ENCODE measurements at places on chromosomes 12 and 14.

- no peak for DNase-seq
These were observed 5.9 kb downstream of the KRT86 start for GRCh38 chr12:52280319-52280795.

DNA sequence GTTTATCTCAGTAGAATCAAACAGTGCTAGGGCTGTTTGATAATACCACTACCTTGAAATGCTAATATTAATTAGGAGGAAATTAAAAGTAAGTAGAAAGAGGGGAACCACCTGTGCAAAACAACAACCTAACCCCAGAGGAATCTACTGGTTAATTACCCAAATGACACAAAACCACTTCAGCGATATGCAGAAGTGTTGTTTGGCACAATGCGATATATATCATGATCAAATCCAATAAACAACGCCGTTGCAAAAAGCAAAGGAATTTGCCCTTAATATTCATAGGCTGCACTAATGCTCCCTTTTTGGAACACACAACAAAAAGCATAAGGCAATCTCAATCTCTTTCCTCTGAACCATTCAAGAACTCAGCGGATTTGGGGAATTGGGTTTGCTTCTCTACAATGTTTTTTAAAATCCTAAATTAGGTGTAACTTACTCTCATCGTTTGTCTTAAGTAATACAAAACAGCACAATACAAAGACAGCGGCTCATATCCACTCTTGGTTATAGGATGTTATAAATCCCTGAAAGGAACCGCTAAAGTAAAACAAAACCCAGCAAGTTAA, 1.5 kb downstream of the MAP4K5 start:
- DNase-seq, result no peak

DNA sequence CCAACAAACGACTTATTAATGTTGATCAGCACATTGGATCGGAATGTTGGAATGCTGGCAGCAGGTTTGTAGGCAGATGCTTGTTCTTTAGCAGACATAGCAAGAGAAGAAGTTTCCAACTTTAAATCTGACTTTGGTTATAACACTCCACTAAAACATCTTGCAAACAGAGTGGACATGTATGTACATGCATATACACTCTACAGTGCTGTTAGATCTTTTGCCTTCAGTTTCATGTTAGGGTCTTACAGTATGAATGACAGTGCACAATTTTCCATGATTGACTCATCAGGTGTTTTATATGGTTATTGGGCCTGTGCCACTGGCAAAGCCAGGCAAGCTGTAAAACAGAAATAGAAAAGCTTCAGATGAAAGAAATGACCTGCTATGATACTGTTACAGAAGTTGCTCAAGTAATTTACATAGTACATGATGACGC, 14.3 kb upstream of the DHRS7 start:
- DNase-seq, result no peak

DNA sequence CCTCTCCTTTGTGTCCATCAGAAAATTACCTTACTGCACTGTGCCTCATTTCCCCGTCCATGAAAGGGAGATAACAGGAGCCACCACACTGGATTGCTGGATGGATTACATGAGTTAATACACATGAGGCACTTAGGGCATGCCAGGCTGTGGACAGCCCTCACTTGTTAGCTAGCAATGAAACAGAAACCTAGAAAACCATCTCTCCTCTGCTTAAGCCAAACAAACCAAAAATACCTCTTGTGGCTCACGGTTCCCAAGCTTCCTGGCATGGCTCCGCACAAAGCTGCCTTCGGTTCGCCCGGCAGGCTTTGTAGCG, 660 bp upstream of the HCFC2 start:
- DNase-seq, result peak; percentile 40

DNA sequence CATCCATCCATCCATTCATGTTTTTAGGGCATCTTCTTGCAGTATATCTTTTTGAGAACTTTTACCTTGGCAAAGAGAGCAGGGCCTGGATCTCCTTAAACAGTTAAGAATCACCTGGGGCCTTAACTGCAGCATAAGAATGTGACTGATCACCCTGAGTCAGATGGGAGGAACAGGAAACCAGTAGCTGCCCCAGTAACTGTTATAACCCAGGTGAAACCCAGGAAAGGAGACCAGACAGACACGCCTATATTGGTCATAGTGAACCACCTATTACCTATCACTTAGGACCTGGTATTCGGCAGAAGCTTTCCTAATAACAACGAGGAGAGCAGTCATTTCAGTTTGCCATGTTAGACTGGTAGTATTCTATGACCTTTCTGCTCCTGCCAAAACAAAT, 43.4 kb upstream of the NR2C1 start:
- DNase-seq, result no peak

DNA sequence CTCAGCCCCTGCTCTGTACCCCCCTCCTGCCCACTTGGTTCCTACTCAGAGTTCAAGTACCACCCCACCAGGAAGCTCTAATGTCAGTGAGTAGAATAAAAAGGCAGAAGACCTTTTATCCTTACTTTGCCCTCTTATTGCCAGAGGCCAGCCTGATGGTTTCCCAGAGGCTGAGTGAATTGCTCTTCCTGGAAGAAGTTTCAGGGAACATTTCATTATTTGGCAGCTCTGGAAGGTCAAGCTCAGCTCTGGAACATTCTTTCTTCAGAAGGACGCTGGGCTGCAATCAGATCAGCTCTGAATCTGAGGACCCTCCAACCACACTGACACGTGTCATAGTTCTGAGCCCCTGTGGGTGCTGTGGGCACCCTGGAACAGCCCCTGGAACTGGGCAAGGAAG, 188.9 kb downstream of the ETV6 start:
- no peak for DNase-seq

DNA sequence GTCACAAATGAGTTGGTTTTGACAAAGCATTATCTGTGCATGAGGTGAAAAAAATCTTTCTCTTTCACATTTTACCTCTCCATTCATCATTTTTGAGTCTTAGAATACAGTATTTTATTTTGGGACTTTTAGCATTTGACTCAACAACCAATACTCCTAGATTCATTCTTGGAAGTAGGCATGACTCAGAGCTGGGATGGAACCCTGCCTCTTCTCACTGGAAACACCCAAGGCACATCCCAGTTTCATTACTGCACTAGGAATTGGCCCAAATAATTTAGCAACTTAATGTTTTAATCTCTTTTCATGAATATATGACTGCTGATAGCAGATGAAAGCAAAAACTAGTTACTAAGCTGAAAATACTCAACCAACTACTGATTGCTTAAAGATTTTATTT, 3.3 kb upstream of the PDZRN4 start:
- no peak for DNase-seq

GRCh38 chr12:115204957-115205754, 521.2 kb upstream of the TBX3 start:
- no peak for DNase-seq

GRCh38 chr12:111733340-111733915, 33.3 kb upstream of the ALDH2 start:
- DNase-seq, result no peak

GRCh38 chr12:93790472-93791152, 113.4 kb downstream of the CRADD start:
- no peak for DNase-seq

DNA sequence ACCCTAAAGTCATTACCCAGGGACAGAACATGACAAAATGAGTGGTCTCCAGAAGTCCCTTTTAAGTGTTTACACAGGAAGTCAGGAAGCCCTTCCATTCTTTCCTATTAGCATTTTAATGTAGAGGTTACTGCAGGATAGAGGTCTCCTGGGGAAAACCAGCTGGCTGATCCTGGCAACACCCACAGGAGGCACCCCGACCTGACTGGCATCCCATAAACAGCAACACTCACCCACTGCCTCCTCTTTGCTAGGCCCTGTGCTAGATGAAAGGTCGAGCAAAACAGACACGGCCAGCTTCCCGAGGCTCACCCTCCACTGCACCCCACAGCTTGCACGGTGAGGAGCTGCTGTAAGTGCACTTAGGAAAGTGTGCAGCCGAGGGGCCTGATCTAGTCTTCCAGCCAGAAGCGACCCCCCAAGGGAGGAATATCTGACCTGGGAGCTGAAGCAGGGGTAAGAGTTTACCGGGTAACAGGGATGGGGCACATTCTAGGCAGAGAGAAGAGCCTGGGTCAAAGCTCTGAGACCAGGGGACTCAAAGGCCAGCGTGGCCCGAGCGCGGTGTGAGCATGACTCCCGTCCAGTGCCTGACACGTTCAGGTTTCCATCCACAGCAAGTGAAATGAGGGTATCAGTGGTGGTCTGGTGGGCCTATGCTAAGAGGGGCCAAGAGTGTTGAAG, 9.0 kb downstream of the DAZAP2 start:
- no peak for DNase-seq

DNA sequence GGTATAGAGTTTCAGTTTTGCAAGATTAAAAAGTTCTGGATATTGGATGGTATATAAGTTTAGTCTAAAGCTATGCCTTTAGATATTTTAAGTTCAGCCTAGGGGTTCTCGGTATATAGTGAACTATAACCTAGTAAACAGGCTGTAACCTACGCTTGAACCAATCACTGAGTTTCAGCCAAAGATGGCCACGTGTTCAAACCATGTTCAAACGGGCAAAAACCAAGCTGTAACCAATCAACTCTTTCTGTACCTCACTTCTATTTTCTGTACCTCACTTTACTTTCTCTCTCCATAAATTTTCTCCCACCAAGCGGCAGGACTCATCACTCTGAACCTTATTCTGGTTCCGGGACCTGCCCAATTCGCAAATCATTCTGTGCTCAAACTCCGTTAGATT, 1.4 kb downstream of the TMBIM4 start:
- DNase-seq, result no peak

- no peak for DNase-seq
These were observed 4.4 kb downstream of the TXNRD1 start for GRCh38 chr12:104219908-104220404.

GRCh38 chr12:51407604-51408003, 16.4 kb upstream of the GALNT6 start:
- no peak for DNase-seq

DNA sequence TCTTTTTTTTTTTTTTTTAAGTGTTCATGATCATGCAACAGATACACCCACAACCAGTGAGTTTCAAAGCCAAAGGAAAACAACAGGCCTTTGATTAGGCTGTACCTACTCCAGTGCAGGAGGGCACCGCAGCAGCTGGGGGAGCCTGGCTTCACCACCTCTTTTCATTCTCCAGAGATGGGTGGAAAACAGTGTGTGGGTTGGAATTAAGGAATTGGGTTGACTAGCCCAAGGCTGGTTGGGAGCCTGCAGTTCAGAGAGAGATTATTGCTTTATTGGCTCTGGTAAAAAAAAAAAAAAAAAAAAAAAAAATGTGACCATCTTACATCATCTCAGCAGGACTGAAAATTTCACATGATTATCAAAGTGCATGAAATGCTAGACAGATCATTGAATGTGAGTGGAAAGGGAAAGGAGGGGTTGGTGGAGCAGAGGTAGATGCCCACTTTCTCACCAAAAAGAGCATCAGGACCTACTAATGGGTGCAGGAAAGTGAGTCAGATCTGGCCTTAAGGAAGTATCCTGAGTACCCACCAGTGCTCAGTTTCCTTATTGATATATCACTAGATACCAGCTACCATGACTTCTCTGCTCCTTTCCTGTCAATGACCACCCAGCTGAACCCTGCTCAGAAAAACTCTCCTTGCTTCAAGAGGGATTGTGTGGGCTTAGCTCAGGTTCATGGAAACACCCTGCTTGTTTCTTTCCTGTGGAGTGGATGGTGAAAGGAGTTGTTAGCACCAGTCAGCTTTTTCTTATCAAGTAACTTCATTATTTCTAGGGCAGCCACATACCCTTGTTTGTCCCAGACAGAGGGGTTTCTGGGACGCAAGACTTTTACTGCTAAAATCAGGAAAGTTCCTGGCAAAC, 54.8 kb upstream of the DYRK2 start:
- DNase-seq, result no peak

- DNase-seq, result no peak
These were observed 16.3 kb upstream of the EPYC start for GRCh38 chr12:91021076-91021475.

GRCh38 chr12:21713133-21713532, 55.5 kb upstream of the LDHB start:
- no peak for DNase-seq

DNA sequence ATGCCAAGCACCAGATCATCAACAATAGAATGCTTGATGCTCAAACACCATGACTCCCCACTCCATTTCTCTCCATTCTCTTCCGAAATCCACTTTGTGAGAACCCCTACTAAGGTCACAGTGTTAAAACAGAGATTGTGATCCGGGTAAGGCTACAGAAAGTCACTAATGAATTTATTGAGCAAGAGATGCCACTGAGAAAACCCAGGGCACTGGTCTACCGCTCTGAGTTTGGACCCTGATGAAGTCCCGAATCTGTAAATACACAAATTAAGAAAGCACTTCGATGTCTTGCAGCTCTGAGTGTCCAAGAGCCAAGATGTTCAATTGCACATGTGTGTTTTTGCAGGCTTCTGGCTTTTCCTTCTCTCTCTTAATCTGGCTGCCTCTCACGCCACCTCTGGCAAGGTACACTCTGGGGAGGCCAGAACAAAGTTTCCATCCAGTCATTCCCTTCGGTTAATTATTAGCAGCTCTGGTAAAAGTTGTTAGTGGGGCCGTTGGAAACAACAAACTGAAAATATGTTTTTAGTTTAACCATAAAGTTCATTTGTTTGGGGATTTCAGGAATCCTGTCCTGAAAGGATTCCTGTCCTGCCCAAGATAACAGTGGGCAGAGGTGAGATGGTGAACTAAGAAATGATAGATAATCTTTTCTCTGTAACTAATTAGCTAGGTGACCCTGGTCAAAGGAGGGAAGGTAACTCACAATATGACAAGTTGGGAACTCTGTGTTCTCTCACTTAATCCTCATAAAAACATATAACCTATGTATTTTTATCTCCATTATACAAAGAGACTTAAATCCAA, 75.4 kb downstream of the BTG1 start:
- no peak for DNase-seq

DNA sequence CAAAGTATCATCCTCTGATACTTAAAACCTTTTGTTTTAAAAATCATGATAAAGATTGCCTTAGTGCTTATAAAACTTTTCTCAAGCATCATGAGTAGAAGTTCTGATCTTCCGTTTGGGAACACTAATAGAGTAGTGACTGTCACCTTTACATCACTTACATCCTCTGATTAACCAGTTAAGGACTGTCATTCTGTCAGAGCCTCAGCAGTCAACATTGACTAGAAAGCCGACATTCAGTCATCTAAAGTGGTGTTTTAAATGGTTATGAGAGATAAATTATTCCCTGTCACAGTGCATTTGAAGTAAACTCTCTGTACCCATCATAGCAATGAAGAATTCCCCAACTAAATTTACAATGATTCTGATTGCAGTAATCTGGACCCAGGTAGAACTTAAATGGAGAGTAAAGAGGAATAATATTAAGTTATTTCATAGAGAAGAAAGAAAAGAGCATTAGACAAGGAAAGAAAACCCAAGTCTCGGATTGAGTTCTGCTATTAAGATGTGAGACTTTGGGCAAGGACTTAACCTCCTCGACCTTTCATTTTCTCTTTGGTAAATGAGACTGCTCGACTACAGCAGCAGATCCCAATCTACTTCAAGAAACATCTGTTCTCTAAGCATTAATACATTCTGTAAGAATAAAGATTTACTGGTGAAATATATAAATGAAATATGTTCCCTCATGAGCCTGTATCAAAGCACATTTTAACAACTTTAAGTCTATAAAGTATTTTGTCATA, 563.9 kb upstream of the LMO3 start:
- no peak for DNase-seq

- DNase-seq, result no peak
These were observed 64.9 kb downstream of the DDX51 start for GRCh38 chr12:132079200-132079599.

Measured in NCI-H1694 treated with DMSO at 0.1 percent for 48 hours (cell line).